ENCODE measurements at places on chromosomes 3 and 15. TPM values are rescaled to one million over a fixed set of nuclear protein-coding genes. Genes with fewer than 3 reads are reported as not detected.

- DNase-seq = no peak
These were observed 7.9 kb upstream of the TSEN2 start for GRCh38 chr3:12476238-12476897.

- no peak for DNase-seq
These were observed 18.8 kb downstream of the APH1B start for GRCh38 chr15:63296195-63296594.

GRCh38 chr3:104106276-104106675, 1260.4 kb upstream of the ALCAM start:
- no peak for DNase-seq

- peak; percentile 39 for DNase-seq
These were observed 33.9 kb downstream of the RNU5B-1 start for GRCh38 chr15:65338366-65338765.

- no peak for DNase-seq
These were observed 43.2 kb upstream of the SKOR1 start for GRCh38 chr15:67781907-67782690.

- no peak for DNase-seq
These were observed 36.1 kb upstream of the MECOM start for GRCh38 chr3:169699536-169700050.

- no peak for DNase-seq
These were observed 90.9 kb downstream of the MITF start for GRCh38 chr3:69830147-69830546.

GRCh38 chr3:184611607-184612281, 50.2 kb downstream of the EPHB3 start:
- no peak for DNase-seq

DNA sequence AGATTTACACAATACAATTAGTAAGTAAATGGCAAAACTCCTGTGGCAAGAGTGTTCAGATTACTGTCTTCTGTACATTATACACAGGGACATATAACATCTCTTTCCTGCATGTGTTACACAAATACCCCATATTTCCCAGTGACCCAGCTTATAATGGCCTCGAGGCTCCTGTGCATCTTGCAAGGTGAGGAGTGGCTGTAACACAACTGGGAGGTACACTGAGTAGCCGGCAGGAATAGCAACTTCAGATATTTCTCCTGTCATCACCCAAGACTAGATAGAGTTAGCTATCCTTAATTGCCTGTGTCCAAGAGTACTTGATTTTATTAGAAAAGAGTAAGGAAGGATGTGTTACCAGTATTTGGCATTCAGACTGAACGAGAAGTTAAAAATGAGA, 5.6 kb downstream of the GMPS start:
- DNase-seq = no peak

- DNase-seq = peak; percentile 59
These were observed 1.4 kb downstream of the CSK start for GRCh38 chr15:74783072-74783807.

- DNase-seq = no peak
These were observed 69.7 kb upstream of the SPRED1 start for GRCh38 chr15:38182900-38183299.

- no peak for DNase-seq
These were observed 146.9 kb downstream of the DNAJB8 start for GRCh38 chr3:128319741-128320141.

- no peak for DNase-seq
These were observed 165.3 kb downstream of the SHQ1 start for GRCh38 chr3:72682936-72683452.

DNA sequence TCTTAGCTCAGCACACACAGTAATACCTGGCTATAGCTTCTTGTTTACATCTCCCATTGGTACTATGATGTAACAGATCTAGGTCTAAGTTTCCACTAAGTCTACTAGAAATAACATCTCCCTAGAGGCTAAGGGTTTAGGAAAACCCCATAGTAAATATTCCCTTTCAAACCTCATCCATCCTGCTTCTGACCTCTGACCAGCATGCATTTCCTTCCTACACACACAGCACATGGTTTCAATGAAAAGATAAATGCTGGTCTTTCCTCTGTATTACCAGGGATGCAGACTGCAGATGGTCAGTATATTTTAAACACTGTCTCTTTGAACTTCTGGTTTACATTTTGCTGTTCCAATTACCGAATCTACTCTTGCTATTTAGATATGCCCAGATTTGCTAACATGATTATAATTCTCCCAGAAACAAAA, 96.6 kb downstream of the EFL1 start:
- no peak for DNase-seq

DNA sequence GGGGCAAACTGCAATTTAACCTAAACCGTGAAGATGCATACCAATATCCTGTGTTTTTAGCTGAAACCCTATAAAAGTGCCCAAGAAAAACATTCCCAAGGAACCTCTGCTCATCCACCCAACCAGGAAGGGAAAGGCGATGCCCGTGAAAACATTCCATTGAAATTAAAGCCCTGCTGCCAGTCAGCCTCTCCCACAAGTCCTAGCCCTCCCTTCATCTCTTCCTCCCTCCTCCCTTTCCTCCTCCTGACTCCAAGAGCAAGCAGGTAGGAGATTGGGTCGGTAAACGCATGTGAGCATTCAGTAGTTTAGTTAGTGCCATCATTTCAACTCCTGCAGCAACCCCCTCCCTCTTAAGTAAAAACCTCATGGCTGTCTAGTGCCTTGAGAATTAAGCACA, 27.7 kb downstream of the HES1 start:
- no peak for DNase-seq

LSG1 gene
- polyA plus RNA-seq = 60.3 TPM

SERINC4 gene
- polyA plus RNA-seq = 0.42 TPM

MME gene
- 307 TPM for polyA plus RNA-seq

GOLGA8T gene
- 0.75 TPM for polyA plus RNA-seq

GP5 gene
- polyA plus RNA-seq = 0.33 TPM

TMIE gene
- polyA plus RNA-seq = 0.78 TPM

FEZF2 gene
- polyA plus RNA-seq = not detected

Data from large intestine (tissue), 12 donors.